Aorta (tissue), 5 donors: ENCODE measurements at places on chromosomes 11 and 22. TPM values are rescaled to one million over a fixed set of nuclear protein-coding genes. Genes with fewer than 3 reads are reported as not detected.

The MOV10L1 gene
- 4.2 TPM for polyA plus RNA-seq

The MYBPC3 gene
- polyA plus RNA-seq = 0.03 TPM

The MGAT3 gene
- polyA plus RNA-seq = 1.1 TPM

The ARRB1 gene
- 10.8 TPM for polyA plus RNA-seq

The KCNE3 gene
- polyA plus RNA-seq = 0.97 TPM

The KRTAP5-10 gene
- 0.75 TPM for polyA plus RNA-seq

The OR52J3 gene
- polyA plus RNA-seq = not detected

The BIK gene
- polyA plus RNA-seq = 1.6 TPM

The DDI1 gene
- polyA plus RNA-seq = not detected

The TMEM121B gene
- polyA plus RNA-seq = 0.50 TPM

The MRGPRX4 gene
- polyA plus RNA-seq = not detected

The OR6A2 gene
- polyA plus RNA-seq = not detected

The TRIM22 gene
- polyA plus RNA-seq = 110 TPM

The EFEMP2 gene
- polyA plus RNA-seq = 224 TPM

The INPP5J gene
- polyA plus RNA-seq = 8.3 TPM

The OR56B1 gene
- polyA plus RNA-seq = not detected

The CYB5R3 gene
- 756 TPM for polyA plus RNA-seq

The SLC5A4 gene
- 0.10 TPM for polyA plus RNA-seq

The TYR gene
- polyA plus RNA-seq = not detected

The TNKS1BP1 gene
- 161 TPM for polyA plus RNA-seq
